A172 (cell line): ENCODE measurements at places on chromosomes 3 and 15. TPM values are rescaled to one million over a fixed set of nuclear protein-coding genes. Genes with fewer than 3 reads are reported as not detected.
A peak's percentile ranks its signal among the peaks of the same experiment; 100 is the strongest.

STRC gene
- total RNA-seq, result not detected in 2 replicates

ANKUB1 gene
- total RNA-seq, result not detected in 2 replicates

LRRC3B gene
- not detected in 2 replicates for total RNA-seq

PIGX gene
- 66.8 and 70.2 TPM in 2 replicates for total RNA-seq

GRCh38 chr15:70281261-70281810, 183.6 kb upstream of the TLE3 start:
- DNase-seq, result no peak

GRCh38 chr15:38079236-38079635, 144.8 kb downstream of the TMCO5A start:
- no peak for DNase-seq

DNA sequence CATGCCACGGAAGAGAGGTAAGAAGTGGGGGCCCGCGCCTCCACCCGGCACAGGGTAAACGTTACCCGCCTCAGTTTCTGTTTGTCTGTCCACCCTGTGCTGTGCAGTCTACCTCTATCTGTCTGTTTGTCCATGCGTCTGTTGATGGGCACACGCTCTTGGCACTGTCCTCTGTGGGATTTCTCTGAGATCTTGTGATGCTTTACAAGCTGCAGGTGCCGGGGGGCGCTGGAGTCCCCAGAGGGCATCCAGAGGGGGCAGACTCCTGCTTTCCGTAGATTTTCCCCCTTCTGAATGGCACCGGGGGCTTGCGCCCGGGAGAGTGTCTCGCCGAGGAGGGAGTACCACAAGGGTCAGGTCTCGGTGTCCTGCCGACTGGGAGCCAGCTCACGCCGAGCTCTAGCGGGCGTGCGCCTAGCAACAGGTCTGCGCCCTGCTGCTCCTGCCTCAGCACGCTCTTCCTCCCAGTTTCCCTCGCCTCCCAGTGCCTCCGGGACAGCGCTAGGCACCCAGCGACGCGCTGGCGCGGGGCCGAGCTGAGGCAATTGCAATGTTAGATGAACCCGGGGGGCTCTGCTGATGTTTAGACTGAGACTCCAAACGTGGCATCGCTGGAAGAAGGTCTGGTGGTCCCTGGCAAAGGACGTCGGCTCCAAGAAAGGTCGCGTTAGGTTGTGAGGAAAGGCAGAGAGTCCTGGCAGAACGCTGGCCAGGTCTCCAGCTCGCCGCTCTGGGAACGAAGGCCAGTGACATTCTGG, 667 bp downstream of the CEMIP start:
- DNase-seq, result no peak

DNA sequence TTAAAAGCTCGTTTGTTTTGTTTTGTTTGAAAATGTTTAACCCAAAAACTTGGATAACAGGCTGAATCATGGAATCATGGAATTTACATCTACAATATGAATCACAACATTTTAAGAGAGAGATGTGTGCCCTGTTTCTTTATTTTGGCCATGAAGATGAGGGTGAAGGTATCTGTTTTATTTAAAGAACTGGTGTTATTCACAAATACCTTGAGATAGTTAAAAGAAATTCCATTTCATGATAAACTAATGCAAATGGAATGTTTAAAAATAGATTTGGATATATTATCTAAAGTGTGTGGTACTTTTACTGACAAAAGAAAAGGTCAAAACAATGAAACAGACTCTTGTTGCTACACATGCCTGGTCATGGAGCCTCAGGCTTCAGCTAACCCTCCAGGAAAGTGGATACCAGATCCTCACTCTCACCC, 486.0 kb upstream of the CFAP20DC start:
- DNase-seq, result peak; percentile 22

GRCh38 chr15:31489801-31490646, 163.4 kb downstream of the KLF13 start:
- peak; percentile 38 for DNase-seq

GRCh38 chr3:197426121-197426566, 127.7 kb upstream of the DLG1 start:
- DNase-seq, result peak; percentile 63

DNA sequence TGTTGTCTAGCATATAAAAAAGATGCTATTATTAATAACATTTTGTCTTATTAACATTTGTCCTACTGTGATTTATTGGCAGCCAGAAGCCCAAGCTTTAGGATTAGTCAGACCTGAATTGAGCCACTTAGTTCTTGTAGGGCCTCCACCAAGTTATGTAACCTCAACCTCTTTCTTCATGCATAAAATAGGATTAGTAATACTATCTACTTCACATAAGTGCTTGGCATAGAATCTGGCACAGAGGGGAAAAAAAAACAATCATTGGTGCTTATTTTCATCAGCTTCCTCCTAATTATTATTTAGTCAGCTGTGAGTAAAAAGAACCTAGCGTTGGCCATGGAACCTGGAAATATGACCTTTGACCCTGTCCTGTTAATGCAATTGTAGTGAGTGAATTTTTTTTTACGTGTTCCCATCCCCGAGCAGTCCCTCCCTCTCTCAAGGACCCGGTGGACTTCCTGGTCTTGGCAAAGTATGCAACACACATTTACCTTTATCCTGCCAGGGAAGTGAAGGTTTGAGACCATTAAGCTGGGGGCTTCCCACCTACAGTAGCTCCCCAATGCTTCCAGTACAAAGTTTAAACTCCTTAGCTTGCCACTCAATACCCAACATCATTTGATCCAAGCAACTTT, 136.8 kb downstream of the FHIT start:
- no peak for DNase-seq

DNA sequence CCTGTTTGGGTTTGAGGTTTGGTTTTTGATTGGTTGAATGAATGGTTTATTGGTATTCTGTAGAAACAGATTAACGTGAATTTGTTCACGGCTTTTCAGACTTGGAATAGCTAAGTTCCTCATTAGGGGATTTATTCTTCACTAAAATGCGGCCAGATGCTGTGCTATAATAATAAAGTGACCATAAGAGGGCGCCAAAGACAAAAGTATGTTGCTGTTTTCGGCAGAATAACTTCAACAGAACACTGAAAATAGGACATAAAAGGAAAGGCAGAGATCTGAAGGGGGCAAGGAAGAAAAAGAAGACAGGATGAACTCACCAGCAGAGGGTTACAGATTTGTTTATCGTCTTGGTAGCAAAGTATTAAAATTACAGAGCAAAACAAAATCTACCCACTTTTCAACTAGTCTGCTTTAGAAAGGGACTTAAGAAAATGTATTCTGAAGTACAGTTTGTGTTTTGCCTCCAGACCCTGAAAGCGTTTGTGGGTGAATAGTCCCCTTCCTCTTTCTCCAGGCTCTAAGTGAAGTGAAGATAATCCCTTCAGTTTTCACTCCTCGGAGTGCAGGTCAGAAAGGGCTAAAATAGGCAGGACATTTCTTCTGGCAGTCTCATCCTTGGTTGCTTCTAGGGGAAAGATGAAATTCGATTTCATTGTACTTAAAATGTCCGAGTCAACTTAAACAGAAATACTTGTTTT, 147.6 kb downstream of the IL20RB start:
- peak; percentile 67 for DNase-seq
